ENCODE measurements at places on chromosomes 16 and 17. TPM values are rescaled to one million over a fixed set of nuclear protein-coding genes. Genes with fewer than 3 reads are reported as not detected.

DNA sequence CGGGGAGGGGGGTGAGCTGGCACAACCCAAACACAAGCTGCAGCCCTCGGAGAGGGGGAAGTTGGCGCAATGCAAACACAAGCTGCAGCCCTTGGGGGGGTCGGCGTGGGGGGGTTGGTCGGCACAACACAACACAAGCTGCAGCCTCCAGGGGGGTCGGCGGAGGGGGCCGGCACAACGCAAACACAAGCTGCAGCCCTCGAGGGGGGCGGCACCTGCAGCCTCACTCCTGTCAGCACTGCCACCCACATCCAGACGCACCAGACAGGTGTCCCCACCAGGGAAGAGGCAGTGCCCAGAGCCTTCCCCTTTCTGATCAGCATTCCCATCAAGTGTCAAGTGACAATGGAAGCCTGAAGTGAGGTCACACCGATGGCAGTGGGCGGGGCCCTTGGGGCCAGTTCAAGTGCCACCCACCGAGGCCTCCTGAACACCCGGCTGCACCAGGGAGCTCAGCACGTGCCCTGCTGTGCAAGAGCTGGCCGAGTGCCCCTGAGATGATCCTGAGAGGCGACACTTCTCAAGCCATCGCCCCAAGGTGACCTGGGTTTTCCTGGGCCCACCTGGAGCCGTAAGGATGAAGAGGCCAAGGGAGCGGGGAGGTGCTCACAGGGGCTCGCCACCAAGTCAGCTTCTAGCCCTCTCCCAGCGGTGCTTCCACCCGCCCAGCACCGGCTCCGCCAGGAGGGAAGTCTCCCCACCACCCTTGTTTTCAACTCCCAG is 59.3 kb downstream of the KLHDC4 start:
- peaks cover 48% of the 10 kb centered on the region for H3K36me3 ChIP-seq
- H3K4me1 ChIP-seq: peaks cover 28% of the 10 kb centered on the region
- no peak overlapping the region for H3K4me3 ChIP-seq
- H3K27ac ChIP-seq: no peak overlapping the region

DNA sequence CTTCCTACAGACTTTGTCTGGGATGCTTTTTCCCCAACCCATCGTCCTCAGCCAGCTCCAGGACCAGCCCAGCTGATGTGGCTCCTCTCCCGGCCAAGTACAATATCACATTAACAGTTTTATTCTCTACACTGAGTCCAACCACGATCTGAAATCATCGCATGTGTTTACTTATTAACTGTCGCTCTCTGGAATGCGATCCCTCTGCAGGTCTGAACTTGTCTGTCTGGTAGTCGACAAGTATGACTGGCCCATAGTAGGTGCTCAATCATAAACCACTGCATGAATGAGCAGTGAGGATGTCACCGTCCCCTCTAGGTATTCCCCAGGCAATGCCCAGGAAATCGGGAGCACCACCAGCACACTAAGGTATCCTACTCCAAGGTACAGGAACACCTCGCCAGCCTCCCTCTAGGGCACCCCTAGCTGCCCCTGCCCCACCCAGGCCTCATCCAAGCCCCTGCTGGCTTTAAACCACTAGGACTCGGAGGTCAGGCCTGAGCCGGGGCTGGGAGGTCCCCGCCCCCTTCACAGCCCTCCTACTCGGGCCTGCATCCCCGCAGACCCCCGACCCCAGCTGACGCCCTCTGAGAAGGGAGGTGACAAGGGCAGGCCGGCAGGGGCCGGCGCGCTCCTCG is 27.7 kb downstream of the RTN4RL1 start:
- peaks cover 32% of the 10 kb centered on the region for H3K27me3 ChIP-seq
- DNase-seq: no peak
- no peak overlapping the region for H3K4me3 ChIP-seq
- no peak overlapping the region for H3K27ac ChIP-seq
- H3K36me3 ChIP-seq: no peaks in the 10 kb centered on the region

DNA sequence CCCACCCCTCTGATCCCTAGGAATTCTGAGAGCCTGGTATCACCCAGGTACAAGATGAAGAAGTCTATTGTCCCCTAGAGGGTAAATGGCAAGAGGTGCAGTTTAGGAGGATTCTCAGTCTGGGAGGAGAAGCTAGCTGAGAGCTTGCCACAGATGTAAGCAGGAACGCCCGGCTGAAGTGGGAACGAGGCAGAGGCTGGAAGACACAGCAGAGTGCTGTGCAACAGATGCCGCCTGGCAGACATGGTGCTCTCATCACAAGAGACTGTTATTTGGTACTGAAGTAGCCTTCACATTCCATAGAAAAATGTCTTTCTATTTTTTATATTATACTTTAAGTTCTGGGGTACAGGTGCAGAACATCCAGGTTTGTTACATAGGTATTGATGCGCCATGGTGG is 20.3 kb upstream of the KRT20 start:
- DNase-seq: no peak
- no peak overlapping the region for H3K4me3 ChIP-seq
- H3K27me3 ChIP-seq: peaks cover 35% of the 10 kb centered on the region
- peaks cover 13% of the 10 kb centered on the region for H3K4me1 ChIP-seq
- H3K36me3 ChIP-seq: no peaks in the 10 kb centered on the region

DNA sequence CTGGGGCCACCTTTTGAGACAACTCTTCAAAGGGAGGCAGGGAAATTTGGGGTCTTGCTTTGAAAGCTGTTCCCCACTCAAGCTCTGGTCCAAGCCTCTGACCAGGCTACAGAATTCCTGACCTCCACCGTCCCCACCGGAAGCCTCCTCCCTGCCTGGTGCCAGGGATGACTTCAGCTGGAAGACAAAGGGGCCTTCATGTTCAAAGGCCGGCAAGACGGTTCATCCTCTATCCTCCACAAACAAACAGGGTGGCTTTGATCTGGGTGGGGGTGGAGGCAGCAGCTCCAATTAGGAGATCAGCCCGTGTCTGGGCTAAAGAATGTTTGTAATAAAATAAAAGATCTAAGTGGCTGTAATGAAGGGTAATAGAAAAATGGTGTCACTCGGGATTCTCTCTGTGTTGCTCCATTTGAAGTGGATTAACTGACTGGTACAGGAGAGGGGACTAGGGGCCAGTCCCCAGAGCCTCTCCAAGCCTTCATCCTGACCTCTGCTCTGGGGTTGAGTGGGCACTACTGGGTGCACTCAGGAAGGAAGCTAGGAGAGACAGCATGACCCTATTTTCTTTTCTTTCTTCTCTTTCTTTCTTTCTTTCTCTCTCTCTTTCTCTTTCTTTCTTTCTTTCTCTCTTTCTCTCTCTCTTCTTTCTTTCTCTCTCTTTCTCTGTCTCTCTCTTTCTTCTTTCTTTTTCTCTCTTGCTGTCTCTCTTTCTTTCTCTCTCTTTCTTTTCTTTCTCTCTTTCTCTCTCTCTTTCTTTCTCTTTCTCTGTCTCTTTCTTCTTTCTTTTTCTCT is 27.5 kb upstream of the NKD1 start:
- no peak overlapping the region for H3K27ac ChIP-seq
- no peaks in the 10 kb centered on the region for H3K4me1 ChIP-seq

DNA sequence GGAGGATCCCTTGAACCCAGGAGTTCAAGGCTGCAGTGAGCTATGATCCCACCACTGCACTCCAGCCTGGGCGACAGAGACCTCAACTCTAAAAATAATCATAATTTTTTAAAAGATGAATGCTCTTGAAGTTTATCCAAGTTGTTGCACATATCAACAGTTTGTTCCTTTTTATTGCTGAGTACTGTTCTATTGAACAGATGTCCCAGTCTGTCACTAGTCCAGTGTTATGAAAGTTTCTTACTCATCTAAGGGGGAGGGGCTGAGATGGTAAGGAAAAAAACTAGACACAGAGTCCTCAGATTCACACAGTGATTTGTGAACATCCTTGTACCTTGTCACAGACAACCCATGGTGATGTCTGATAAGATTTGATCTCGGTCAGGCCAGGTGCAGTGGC is 3.9 kb downstream of the ACAP1 start:
- no peak for DNase-seq
- peaks cover 48% of the 10 kb centered on the region for H3K4me1 ChIP-seq
- H3K27me3 ChIP-seq: no peaks in the 10 kb centered on the region
- H3K36me3 ChIP-seq: peaks cover 55% of the 10 kb centered on the region

GRCh38 chr17:34269969-34270368 is at the start of gene CCL7:
Gene CCL7, plus strand, starts transcription at chr17:34270221. Its CDS starts 70 bp downstream, at chr17:34270291.
- no peak within 1 kb of the TSS for H3K27ac ChIP-seq
- no peaks in the 10 kb centered on the region for H3K4me1 ChIP-seq
- no peaks in the 10 kb centered on the region for H3K36me3 ChIP-seq
- no peak for DNase-seq

GRCh38 chr16:68539711-68540239 is 684 bp downstream of the ZFP90 start:
- H3K4me1 ChIP-seq: peaks cover 23% of the 10 kb centered on the region
- H3K36me3 ChIP-seq: peaks cover 60% of the 10 kb centered on the region
- peak overlapping the region; percentile 94 for H3K4me3 ChIP-seq

DNA sequence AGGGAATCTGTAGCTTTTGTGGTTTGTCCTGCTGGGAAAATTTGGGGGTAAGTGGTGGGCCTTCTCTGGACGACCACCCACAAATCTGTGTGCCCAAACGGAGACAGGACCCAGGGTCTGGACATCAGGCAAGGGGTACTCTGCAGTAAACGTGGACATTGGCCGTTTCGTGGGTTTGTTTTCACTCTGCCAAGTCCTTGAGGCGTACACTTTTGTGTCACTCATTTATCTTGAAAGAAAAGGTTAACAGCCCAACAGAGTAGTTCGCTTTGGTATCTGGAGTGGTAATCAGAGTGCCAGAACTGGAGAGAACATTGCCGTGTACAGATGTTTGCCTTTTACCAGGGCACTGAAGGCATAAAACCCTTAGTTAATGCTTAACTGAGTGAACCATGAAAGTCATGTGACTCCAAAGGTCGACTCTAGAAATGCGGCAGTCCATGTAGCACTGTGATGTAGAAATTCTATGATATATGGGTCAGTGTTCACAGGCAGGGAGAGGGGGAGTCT is 15.4 kb downstream of the NAA60 start:
- H3K4me3 ChIP-seq: peak overlapping the region; percentile 90
- no peak for DNase-seq
- H3K27me3 ChIP-seq: no peaks in the 10 kb centered on the region
- peaks cover 2% of the 10 kb centered on the region for H3K36me3 ChIP-seq
- H3K4me1 ChIP-seq: peaks cover 52% of the 10 kb centered on the region
- H3K27ac ChIP-seq: peak overlapping the region; percentile 92

DNA sequence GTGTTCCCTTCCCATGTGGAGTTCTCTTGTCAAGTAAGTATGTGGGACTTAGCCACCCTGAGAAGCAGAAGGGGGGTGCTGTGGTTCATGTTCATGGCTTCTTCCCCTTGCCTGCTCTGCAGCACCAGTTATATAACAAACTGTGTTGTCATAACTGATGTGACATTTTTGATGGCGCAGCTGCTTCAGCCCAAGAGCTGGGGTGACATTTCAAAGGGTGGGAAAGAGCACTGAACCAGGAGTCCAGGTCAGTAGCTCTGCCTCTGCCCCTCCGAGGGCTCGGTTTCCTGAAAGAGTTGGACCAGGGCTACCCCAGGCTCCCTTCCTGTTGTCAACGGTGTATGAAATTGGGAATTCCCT is 7.4 kb downstream of the GNAO1 start:
- H3K36me3 ChIP-seq: peaks cover 21% of the 10 kb centered on the region
- H3K27ac ChIP-seq: peak overlapping the region; percentile 86
- peaks cover 38% of the 10 kb centered on the region for H3K27me3 ChIP-seq
- H3K4me3 ChIP-seq: peak overlapping the region; percentile 50
- peaks cover 14% of the 10 kb centered on the region for H3K4me1 ChIP-seq

DNA sequence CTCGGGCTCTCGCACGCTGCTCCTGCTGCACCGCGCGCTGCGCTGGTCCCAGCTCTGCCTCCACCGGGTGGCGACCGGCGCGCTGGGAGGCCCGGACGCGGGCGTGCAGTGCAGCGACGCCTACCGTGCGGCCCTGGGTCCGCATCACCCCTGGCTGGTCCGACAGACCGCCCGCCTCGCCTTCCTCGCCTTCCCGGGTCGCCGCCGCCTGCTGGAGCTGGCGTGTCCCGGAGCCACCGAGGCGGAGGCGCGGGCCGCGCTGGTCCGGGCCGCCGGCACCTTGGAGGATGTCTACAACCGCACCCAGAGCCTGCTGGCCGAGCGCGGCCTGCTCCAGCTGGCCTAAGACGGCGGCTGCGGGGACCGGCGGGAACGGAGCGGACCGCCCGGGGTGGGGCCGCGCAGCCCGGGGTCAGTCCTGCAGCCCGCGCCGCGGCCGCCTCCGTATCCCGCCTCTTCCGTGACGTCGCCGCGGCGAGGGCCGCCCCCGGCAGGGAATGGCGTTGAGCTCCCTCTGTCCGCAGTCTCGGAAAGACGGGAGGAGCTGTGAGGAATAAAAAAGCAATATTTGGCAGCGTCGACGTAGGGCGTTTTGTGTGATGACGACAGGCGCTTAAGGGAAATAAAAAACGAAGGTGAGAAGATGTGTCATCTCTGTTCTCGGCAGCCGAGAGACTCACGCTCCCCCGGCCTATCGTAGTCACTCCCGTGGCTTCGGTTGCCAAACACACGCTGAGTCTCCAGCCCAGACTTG is 1.4 kb downstream of the GLTPD2 start:
- peaks cover 33% of the 10 kb centered on the region for H3K4me1 ChIP-seq
- DNase-seq: peak; percentile 81
- H3K36me3 ChIP-seq: no peaks in the 10 kb centered on the region
- peaks cover 40% of the 10 kb centered on the region for H3K27me3 ChIP-seq

DNA sequence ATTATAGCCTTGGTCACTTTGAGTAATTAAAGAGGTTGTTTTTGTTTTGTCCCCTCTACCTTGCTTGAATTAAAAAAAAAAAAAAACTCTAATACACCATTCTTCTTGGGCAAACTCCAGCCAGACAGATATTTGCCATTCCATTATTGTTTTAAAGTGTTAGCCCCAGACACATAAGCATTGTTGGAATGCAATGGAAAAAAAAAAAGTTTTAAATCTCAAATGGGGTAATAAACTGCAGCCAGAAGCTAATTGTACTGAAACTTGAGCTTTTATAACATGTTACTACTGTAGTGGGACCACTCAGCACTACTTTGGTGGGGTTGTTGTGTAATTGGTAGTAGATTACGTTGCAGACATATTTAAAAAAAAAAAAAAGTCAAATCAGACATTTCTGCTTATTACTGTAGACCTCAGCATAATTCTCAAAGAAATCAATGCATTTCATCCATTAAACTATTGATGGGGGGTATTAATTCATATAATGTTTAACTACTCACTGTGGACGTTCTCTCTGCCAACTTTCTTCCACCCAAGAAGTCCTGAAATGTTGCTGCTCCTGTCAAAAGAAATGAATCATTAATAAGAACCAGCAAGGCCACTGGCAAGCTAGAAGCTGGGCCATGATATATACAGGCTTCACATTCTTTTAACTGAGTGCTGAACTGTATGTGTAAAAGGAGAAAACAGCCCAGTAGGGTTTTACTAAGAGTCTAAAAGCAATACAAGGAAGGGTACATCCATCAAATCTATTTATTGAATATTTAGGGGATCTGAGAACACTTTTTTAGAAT is 626.6 kb upstream of the SOX9 start:
- no peaks in the 10 kb centered on the region for H3K27me3 ChIP-seq
- DNase-seq: no peak
- H3K27ac ChIP-seq: no peak overlapping the region

DNA sequence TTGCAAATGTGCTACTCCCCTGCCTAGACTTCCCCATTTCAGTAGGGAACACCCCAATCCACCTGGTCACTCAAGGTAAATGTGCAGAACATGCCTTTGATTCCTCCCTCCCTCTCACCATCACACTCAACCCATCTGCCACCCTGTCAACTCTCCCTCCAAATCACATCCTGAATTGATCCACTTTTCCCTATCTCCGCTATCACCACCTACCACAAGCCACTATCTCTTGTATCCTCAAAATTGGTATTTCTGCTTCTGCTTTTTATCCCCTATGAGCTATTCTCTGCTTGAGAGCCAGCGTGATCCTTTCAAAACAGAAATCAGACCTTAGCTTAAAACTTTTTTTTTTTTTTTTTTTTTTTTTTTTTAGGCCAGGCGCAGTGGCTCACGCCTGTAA is 5.4 kb upstream of the NOL11 start:
- peaks cover 8% of the 10 kb centered on the region for H3K4me1 ChIP-seq
- H3K27ac ChIP-seq: no peak overlapping the region
- DNase-seq: no peak
- no peaks in the 10 kb centered on the region for H3K27me3 ChIP-seq

MYH2 gene
- not detected for total RNA-seq

WDR81 gene
- 57.9 TPM for total RNA-seq

TTLL6 gene
- total RNA-seq: not detected

SP6 gene
- total RNA-seq: not detected
